ENCODE measurements at places on chromosomes 5 and 9.

DNA sequence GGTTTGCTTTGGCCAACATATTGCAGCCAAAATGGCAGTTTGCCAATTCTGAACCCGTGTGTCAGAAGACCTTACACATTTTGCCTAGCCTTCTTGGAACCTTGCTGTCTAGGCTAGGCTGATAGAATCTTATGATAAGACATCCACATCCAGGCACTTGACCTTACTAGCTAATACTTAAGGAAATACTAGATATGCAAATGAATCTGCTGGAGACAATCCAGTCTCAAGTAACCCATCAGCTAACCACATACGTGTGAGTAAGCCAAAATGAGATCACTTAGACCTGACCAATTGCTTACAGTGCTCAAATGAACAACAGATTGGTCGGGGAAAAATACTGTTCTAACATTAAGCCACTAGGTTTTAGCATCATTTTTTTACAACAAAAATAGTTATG, 1504.6 kb upstream of the CDH9 start:
- DNase-seq = no peak

GRCh38 chr5:93403141-93403928, 177.7 kb downstream of the NR2F1-AS1 start:
- no peak for DNase-seq

DNA sequence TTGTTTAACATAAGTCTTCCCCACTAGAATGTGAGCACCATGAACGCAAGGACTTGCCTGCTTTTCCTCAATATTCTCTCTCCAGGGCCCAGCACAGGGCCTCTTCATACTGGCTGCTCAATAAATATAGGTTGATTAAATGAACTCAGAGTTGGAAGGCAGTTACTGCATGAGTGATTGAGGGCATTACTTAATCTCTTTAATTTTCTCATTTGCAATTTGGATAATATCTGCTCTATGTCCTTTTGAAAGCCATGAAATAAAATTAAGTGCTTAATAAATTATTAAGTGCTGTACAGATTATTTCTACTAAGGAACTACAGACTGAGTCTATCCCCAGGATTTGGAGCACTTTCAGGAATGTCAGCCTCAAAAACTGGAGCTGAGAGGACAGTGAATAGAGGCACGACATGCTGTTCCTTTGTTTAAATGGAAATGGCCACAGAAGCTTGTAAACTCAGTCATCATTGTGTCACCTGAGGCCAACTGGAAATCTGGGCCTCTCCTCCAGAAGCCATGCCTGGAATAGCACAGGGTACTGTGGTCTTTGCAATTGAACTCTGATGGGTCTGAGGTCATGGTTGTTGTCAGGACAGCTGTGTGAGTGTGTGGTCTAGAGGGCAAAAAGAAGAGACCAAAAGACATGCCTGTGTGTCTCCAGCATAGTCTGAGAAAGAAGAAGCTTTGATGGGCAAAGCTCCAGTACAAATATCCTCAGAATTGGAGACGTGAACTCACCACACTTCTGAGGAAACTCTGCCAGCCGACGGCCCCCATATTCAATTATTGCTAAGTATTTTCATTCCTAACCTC, 86.1 kb downstream of the SH3TC2 start:
- no peak for DNase-seq

- no peak for DNase-seq
These were observed 9.9 kb upstream of the PPP2R2B start for GRCh38 chr5:146888351-146888978.

DNA sequence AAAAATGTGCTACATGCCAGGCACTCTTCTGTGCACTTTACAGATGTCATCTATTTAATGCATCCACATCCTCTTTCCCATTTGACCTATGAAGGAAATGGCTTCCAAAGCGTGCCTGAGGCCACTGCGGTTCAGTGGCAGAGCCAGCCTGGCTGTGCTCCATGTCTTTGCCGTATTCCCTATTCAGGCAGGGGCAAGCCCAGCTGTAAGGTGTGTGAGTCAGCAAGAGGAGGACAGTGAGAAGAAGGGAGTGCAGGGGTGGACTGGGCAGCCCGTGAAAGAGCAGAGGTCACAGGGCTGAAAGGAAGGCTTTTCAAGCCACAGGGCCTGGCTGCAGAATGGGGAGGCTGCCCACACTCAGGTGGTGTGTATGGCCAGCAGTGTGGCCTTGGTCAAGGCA, 91.7 kb downstream of the HRH2 start:
- no peak for DNase-seq

- DNase-seq = no peak
These were observed 51.5 kb downstream of the AGXT2 start for GRCh38 chr5:34996261-34996660.

DNA sequence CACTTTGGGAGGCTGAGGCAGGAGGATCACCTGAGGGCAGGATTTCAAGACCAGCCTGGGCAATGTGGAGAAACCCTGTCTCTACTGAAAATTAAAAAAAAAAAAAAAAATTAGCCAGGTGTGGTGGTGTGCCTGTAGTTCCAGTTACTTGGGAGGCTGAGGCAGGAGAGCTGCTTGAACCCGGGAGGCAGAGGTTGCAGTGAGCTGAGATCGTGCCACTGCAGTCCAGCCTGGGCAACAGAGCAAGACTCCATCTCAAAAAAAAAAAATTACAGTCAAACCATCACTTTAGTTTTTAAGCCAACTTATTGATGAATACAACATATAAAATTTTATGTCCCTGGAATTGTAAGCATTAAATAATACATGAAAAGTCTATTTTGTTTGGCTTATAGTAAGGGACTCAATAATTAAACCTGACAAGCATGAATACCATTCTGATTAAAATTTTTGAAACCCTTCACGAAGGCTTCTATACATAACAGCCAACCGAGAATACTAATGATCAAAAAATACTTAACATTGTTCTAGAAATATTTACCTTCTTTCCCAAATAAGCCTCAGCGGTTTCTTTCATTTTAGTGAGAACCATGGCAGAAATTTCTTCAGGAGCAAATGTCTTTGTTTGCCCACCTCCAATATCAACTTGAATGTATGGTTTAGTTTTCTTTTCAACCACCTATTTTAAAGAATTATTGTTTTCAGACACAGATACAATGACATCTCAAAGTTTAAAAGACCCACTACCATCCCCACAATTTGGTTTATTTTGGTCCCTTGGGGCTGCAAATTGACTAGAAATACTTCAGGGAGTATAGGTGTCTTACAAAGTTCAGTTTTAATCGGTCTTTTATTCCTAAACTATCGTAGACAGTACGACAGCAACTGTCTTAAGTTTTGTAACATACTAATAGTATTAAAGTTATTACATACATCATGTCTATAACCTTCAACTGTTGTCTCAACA, 1.2 kb downstream of the HSPA5 start:
- DNase-seq = no peak

GRCh38 chr5:7638456-7638855, 212.5 kb downstream of the CFAP90 start:
- DNase-seq = no peak
